ENCODE measurements at places on chromosomes 5 and 9.

- DNase-seq: no peak
Observed at GRCh38 chr9:74630228-74630627, 133.1 kb downstream of the RORB start.

- no peak for DNase-seq
Observed at GRCh38 chr5:1731091-1731639, 68.5 kb downstream of the MRPL36 start.

- DNase-seq: no peak
Observed at GRCh38 chr9:82606492-82607382, 456.2 kb downstream of the RASEF start.

- DNase-seq: no peak
Observed at GRCh38 chr5:68315679-68316271, 100.2 kb downstream of the PIK3R1 start.

- no peak for DNase-seq
Observed at GRCh38 chr5:139969318-139969717, 73.8 kb downstream of the NRG2 start.

DNA sequence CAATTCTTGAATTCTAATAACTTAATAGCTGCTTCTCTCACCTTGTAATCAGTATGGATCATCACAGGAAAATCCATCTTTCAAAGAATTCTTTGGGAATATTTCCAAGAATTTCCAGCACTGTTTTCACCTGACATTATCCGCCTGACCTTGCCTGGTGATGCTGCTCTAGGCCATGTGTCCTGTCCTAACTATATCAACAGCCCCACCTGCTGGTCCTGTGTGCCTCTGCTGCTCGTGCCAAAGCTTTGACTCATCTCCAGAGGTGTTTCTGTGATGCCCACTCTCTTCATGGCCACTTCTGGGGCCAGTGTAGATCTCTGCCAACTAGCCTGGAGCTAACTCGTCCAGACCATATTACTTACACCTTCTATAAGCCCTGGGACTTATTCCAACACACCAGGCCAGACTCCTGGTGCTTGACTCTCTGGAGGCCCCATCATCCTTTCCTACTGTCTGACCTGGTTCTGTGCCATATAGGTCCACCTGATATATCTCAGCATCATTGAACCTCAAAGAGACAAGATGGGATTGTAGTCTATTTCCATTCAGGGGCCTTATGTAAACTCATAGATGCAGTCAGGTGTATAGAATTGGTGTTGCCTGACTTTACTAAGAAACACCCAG, 67.5 kb upstream of the CKMT2 start:
- no peak for DNase-seq

GRCh38 chr5:1017056-1017455, 8.5 kb downstream of the NKD2 start:
- DNase-seq: no peak

DNA sequence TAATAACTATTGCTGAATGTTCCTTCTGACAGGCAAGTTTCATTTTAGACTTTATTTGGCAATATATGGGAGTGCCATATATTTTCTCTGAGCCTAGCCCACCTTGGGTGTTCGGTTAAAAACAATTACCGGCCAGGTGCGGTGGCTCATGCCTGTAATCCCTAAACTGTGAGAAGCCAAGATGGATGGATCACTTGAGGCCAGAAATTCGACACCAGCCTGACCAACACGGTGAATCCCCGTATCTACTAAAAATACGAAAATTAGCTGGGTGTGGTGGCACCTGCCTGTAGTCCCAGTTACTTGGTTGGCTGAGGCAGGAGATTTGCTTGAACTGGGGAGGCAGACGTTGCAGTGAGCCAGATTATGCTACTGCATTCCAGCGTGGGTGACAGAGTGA, 47.9 kb downstream of the TNFSF15 start:
- no peak for DNase-seq

DNA sequence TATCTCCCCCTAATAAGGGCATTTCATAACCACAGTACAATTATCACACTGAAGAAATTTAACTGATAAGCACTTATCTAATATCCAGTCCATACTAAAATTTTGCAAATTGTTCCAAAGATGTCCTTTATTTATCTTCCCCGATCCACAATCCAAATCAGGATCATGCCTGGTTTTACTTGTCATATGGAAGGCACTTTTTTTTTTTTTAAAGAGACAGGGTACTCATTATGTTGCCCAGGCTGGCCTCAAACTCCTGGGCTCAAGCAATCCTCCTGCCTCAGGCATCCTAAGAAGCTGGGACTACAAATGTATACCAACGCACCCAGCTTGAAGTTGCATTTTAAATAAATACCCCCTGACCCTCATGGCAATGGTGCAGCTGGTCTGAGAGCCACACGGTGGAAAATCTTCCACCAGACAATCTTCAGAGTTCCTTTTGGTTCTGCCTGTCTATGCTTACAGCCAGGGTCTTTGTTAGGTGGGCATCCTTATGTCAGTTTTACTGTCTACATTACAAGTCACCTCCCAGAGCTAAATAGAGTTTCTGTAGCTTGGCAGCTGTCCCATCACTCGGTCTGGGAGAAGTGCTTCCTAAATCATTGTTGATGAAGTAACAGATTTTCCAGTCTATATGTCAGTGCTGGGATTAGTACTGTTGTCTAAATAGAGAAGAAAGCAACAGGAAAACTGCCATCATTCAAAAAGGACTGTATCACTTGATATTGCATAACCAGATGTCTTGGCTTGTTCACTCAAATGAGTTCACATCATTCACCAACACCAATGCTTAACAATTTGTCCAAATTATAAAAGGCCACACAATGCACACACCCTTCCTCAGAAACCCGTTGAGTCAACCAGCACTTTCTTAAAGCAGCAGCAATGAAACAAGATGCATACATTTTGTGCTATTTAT, 26.4 kb downstream of the PTPN3 start:
- DNase-seq: no peak

DNA sequence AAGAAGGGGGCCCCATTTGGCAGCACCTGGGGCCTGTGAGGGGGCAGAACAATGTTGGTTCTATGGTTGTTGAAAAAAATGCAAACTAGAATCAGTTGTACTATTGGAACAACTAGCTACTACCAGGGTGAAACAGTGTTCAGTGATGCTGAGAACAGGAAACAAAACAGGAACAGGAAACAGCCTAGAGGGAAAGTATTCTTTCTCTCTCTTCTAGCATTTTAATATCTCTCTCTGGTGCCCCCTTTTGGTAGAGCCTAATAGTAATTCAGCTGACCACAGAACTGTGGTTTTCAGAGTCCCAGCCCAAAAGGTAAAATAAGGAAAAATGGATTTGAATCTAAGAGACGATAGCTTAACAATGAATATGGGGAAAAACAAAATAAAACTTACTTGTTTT, 138.0 kb upstream of the KCNN2 start:
- DNase-seq: no peak

DNA sequence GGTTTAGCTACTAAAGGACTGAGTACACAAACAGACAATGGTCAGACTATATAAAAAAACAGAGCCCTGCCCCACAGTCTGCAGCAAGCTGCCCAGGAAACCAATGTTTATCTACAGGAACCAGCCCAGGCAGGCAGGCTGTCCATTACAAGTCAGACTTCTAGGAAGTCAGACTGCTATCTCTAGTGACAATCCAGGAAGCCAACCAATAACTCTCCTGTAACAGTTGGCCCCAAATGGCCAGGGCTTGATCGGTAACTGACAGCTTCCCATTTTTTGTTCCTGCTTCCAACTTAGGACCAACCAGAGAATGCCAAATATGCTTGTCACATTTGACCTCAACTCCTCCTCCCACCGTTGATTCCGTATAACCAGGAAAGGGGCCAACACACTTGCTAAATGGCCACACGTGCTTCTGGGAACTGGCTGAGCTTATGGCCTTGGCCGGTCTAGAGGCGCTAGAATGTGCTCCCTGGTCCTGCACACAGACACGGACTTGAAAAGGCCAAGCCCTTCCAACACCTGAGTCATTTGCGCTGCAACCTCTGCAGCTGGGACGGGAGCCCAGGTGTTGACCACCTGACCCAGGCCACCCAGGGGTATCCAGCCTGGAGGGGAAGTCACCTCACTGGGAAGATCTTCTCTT, 79.6 kb upstream of the CDK20 start:
- no peak for DNase-seq

- DNase-seq: no peak
Observed at GRCh38 chr9:131161585-131161984, 36.2 kb downstream of the NUP214 start.

- DNase-seq: no peak
Observed at GRCh38 chr9:69054989-69055388, 19.4 kb downstream of the FXN start.

- no peak for DNase-seq
Observed at GRCh38 chr5:124279146-124279876, 467.1 kb downstream of the ZNF608 start.

DNA sequence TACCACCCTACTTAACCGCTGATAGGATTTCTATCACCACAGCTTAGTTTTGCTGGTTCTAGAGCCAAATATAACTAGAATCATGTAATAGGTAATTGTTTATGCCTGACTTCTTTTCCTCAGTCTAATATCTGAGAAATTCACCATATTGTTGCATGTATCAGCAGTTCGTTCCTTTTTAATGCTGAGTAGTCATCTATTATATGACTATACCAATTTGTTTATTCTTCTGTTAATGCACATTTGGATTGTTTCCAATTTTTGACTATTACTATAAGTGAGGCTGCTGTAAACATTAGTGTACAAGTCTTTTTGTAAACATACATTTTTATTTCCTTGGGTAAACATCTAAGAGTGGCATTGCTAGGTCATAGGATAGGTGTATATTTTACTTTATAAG, 25.9 kb downstream of the CSNK1G3 start:
- no peak for DNase-seq

DNA sequence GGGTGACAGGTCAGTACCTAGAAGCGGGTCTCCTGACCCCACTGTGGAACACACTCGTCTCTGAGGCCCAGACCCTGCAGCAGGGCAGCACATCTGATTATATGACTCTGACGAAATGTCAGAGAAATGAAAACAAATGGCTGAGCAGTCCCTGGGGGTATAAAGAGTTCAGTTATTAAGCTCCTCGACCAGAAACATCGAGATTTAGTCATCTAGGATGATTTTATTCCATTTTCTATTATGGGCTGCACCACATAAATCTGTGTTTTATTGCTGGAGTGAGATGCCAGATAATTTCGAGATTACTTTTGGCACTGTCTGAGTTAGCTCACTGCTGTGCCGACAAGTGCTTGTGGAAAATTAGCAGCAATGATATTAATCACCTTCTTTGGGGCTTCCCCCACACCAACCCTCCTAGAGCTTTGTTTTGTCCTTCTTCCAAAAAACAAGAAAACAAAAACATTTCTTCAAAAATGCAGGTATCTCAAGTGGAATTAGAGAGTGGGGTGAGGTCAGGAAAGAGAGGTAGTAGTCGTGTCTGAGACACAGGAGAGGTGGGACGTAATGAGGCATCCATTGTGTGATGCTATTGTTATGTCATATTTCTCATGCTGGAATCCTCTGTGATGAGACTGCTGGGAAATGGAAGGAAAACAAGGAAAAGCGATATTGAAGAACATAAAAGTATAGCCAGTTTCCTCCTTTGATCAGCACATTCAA, 495.5 kb downstream of the DMAC1 start:
- no peak for DNase-seq

GRCh38 chr5:147874910-147875367, 3.6 kb upstream of the SCGB3A2 start:
- DNase-seq: no peak

DNA sequence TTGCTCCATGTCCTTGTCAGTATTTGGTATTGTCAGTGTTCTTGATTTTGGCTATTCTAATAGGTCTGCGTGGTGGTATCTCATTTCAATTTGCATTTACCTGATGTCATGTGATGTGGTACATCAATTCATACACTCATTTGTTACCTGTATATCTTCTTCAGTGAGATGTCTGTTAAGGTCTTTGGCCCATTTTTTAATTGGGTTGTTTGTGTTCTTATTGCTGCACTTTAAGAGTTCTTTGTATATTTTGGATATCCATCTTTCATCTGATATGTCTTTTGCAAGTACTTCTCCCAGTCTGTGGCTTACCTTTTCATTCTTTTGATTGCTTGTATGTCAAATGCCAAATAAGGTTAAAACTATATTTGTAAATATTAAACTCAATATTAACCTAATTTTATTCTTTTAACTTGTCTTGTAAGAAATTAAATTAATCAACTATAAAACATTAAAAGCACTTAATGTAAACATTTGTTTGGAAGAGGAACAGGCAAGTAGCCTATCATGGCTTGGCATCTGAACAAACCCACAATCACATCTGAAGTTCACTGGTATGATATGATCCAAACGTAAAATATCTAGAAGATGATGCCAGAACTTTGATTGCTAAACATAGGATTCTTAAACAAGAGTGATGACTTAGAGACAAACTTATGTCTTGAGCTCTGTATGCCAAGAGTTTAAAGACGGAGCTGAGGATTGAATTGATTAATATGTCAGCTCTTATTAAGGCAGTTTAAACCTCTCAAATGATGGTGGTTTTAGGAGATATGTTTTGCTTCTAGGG, 587.3 kb downstream of the ANXA1 start:
- no peak for DNase-seq

DNA sequence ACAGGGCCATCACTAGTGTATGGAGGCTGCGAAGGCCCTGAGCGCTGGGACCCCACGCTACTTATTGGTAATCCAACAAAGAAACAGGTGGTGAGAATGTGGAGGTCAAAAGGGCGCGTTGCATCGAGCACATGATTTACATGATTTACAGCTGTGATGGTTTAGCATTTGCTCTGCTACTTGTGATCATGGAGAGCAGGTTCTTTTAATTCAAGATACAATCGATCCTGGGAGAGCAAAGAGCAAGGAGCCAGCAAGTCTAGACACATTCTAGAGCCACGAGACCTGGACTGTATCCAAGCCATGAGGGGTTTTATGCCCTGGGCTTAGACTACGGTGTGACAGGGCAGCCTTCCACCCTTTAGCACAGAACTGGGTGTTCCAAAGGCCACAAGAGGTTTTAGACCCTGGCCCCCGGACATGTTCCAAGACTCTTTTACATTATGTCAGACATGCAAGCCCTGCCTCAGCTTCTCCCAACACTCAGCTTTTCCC, 47.0 kb upstream of the CLK4 start:
- no peak for DNase-seq

DNA sequence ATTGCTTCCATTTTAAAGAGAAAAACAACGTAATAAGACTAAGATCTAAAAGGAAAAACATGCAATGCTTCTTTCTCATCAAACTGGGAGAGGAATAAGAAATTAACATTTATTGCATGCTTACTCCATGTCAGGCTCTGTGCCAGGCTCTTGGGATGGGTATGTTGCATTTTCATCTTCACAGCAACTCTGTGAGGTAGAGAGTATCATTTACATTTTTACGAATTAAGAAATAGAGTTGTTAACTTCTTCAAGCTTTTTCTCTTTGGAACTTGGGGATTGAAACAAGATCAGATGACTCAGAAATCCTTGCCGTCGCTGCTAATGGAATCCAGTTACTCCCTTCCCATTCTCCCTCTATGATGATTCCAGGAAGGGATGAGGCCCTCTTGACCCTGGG, 39.5 kb downstream of the PDE8B start:
- no peak for DNase-seq

- DNase-seq: no peak
Observed at GRCh38 chr5:61339764-61340163, 7.7 kb downstream of the ZSWIM6 start.

- no peak for DNase-seq
Observed at GRCh38 chr9:27407491-27407890, 110.5 kb upstream of the EQTN start.

Measured in stimulated activated CD4-positive, alpha-beta T cell treated with anti-CD3 and anti-CD28 coated beads, Interleukin-1b, Interleukin-23, amount 100 ng/mL, for 1 hour (primary cell).